ENCODE measurements at places on chromosomes 7 and 10. TPM values are rescaled to one million over a fixed set of nuclear protein-coding genes. Genes with fewer than 3 reads are reported as not detected.

Gene EEPD1
- total RNA-seq: 10.7 TPM

Gene UROS
- total RNA-seq: 39.6 TPM

Gene OR2A7
- total RNA-seq: 22.6 TPM

Gene C10orf95
- total RNA-seq: 22.3 TPM

Gene PTPRZ1
- 2.0 TPM for total RNA-seq

Gene AGR3
- 2.0 TPM for total RNA-seq

Gene PRTFDC1
- total RNA-seq: 16.7 TPM

Gene GDF2
- total RNA-seq: not detected

Gene BLNK
- 2.2 TPM for total RNA-seq

Gene NSUN5
- total RNA-seq: 24.3 TPM

Gene ADAMTS14
- not detected for total RNA-seq

Gene MYH16
- total RNA-seq: not detected

Gene CRYGN
- 0.67 TPM for total RNA-seq

DNA sequence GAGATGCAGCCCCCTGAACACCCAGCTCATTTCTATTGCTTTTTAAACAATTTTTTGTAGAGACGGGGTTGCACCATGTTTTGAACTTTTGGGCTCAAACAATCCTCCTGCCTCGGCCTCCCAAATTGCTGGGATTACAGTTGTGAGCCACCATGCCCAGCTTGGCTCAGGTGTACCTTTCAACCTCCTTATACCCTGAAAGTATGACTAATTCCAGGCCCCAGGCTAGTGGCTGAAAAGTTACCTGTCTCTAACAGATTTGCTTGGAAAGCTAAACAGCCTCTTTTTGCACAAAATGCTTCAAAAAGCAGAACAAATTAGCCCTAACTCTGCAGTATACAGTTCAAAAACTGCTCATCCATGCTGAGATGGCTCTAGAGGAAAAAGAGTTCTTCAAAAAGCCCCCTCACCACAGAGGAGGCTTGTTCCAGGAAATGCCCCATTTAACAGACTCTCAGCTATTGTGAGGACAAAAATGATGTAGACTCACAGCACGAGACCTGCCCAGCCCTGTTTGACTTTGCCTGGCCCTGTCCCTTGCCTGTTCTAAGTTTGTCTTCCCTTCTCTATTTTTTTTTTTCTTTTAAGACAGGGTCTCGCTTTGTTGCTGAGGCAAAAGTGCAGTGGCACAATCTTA, 13.4 kb upstream of the AP1S1 start:
- no peaks in the 10 kb centered on the region for H3K27me3 ChIP-seq
- H3K4me3 ChIP-seq: no peak overlapping the region
- H3K27ac ChIP-seq: no peak overlapping the region
- no peak for DNase-seq

- no peaks in the 10 kb centered on the region for H3K36me3 ChIP-seq
- peak overlapping the region; percentile 73 for H3K4me3 ChIP-seq
- no peak for DNase-seq
- peak overlapping the region; percentile 98 for H3K27ac ChIP-seq
These were observed 1.0 kb downstream of the CACNA2D1 start for GRCh38 chr7:82442492-82443035.

DNA sequence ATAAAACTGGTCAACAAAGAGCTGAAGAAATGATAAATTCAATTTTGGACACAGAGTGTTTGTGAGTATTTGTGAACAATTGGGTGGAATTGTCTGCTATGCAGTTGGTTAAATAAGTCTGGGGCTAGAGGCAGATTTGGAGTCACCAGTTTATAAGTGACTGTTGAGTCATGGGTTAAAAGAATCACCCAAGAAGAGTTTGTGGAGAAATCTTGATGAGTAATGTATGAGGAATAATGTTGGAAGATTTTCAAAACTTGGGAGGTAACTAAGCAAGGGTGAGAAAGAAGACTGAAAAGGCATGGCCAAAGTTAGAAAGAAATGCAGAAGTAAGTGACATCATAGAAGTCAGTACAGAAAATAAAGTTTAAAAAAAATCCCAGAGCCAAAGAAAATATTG, 750.7 kb downstream of the MAGI2 start:
- H3K27ac ChIP-seq: no peak overlapping the region
- no peaks in the 10 kb centered on the region for H3K36me3 ChIP-seq
- H3K27me3 ChIP-seq: no peaks in the 10 kb centered on the region
- DNase-seq: no peak

GRCh38 chr10:92729886-92730285, 40.1 kb downstream of the HHEX start:
- H3K27me3 ChIP-seq: no peaks in the 10 kb centered on the region
- no peak for DNase-seq
- no peaks in the 10 kb centered on the region for H3K36me3 ChIP-seq
- no peak overlapping the region for H3K27ac ChIP-seq
- H3K4me3 ChIP-seq: no peak overlapping the region

DNA sequence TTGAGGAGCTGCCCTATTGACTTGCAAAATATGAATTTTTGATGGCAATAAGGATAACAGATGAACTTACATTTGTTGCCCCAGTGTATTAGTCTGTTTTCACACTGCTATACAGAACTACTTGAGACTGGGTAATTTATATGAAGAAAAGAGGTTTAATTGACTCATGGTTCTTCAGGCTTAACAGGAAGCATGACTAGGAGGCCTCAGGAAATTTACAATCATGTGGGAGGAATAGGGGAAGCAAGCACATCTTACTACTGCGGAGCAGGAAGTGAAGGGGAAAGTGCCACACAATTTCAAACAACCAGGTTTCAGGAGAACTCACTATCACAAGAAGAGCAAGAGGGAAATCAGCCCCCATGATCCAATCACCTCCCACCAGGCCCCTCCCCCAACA, 57.9 kb downstream of the ZNF22 start:
- H3K4me3 ChIP-seq: no peak overlapping the region
- H3K4me1 ChIP-seq: no peaks in the 10 kb centered on the region
- H3K27ac ChIP-seq: no peak overlapping the region
- DNase-seq: no peak
- H3K27me3 ChIP-seq: no peaks in the 10 kb centered on the region
- H3K36me3 ChIP-seq: no peaks in the 10 kb centered on the region

DNA sequence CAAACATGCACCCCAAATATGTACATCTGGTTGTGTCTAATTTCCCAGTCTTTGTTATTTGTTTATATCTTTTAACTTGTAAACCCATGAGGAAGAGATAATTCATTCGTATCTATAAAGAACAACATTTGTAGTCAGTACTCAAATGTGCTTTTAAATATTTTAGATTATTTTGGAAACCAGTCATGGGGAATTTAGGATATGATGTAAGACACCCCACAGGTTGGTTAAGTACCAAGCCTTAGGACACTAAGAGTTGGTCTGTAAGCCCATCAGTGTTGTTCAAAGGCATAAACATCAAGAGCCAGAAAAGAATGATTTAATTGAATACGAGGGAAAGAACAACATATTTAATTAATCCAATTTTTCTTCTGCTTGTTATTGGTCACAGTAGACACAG, 421.1 kb upstream of the SEMA3C start:
- H3K4me1 ChIP-seq: no peaks in the 10 kb centered on the region
- no peak overlapping the region for H3K4me3 ChIP-seq
- no peak for DNase-seq
- H3K27ac ChIP-seq: no peak overlapping the region
- no peaks in the 10 kb centered on the region for H3K27me3 ChIP-seq

GRCh38 chr7:102834466-102834865, 78.3 kb upstream of the LRRC17 start:
- no peaks in the 10 kb centered on the region for H3K36me3 ChIP-seq
- H3K4me3 ChIP-seq: no peak overlapping the region
- DNase-seq: no peak

- H3K36me3 ChIP-seq: no peaks in the 10 kb centered on the region
- H3K4me3 ChIP-seq: no peak overlapping the region
- H3K4me1 ChIP-seq: no peaks in the 10 kb centered on the region
- no peaks in the 10 kb centered on the region for H3K27me3 ChIP-seq
- DNase-seq: peak; percentile 9
These were observed 111.2 kb upstream of the PTN start for GRCh38 chr7:137454767-137455166.

- H3K27ac ChIP-seq: peak overlapping the region; percentile 97
- no peak for DNase-seq
- peak overlapping the region; percentile 49 for H3K4me3 ChIP-seq
- no peaks in the 10 kb centered on the region for H3K36me3 ChIP-seq
These were observed 622 bp upstream of the P4HA1 start for GRCh38 chr10:73097305-73097670.

DNA sequence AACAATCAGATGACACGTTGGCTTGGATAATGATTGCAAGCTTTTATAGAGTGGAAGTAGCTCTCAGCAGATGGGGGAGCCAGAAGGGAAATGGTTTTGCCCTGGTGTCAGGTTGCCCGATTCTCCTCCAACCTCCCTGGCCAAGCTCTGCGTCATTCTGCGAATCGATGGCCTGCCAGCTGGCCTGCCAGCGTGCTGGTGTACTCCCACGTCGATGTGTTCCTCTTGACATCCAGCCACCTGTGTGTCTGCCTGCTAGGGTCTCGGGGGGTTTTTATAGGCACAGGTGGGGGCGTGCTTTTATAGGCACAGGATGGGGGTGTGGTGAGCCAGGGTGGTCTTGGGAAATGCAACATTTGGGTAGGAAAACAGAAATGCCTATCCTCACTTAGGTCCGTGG, 4.6 kb downstream of the NET1 start:
- no peak overlapping the region for H3K4me3 ChIP-seq
- no peak overlapping the region for H3K27ac ChIP-seq
- H3K4me1 ChIP-seq: peaks cover 1% of the 10 kb centered on the region
- H3K27me3 ChIP-seq: no peaks in the 10 kb centered on the region
- no peaks in the 10 kb centered on the region for H3K36me3 ChIP-seq

DNA sequence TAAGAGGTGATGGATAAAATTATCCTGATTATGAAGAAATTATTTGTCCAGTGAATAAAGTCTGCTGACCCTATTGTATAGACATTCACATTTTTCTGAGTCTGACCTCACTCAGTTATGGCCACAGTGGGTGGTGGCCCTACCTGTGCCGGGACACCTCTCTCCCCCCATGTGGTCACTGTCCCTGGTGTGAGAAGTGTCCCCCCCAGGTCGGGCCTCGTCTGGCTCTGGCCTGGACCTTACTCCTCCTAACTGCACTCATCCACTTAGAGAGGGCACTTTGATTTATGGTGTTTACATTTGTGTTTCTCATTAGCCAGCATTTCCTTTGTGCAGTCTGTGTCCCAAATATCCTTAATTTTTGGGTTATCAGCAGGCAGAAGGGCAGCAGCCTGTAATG, 59.6 kb upstream of the ZNF32 start:
- no peaks in the 10 kb centered on the region for H3K27me3 ChIP-seq
- no peaks in the 10 kb centered on the region for H3K36me3 ChIP-seq
- no peaks in the 10 kb centered on the region for H3K4me1 ChIP-seq
- H3K27ac ChIP-seq: no peak overlapping the region

- no peaks in the 10 kb centered on the region for H3K27me3 ChIP-seq
- peaks cover 5% of the 10 kb centered on the region for H3K4me1 ChIP-seq
- H3K4me3 ChIP-seq: no peak overlapping the region
- H3K27ac ChIP-seq: no peak overlapping the region
- no peaks in the 10 kb centered on the region for H3K36me3 ChIP-seq
These were observed 35.1 kb upstream of the AKR1C2 start for GRCh38 chr10:5038733-5039132.

GRCh38 chr7:104130726-104131125, 77.1 kb downstream of the ORC5 start:
- H3K36me3 ChIP-seq: no peaks in the 10 kb centered on the region
- DNase-seq: no peak
- no peak overlapping the region for H3K27ac ChIP-seq
- no peaks in the 10 kb centered on the region for H3K27me3 ChIP-seq
- H3K4me3 ChIP-seq: no peak overlapping the region

DNA sequence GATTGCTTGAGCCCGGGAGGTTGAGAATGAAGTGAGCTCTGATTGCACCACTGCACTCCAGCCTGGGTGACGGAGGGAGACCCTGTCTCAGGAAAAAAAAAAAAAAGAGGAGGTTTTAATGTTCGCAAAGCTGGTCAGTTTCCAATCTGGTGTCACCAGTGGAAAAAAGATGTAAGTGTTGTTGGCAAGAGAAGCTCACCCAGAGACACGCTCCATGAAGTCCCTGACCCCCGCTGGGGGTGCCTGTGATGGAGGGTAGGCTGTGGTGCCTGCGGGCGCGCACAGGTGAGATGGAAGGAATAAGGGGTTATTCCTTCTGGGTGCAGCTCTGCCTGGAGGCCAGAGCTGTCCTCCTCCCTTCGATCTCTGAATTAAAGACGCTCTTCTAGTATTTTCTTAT, 122.7 kb downstream of the CUX1 start:
- no peaks in the 10 kb centered on the region for H3K36me3 ChIP-seq
- no peak overlapping the region for H3K4me3 ChIP-seq
- DNase-seq: no peak
- H3K4me1 ChIP-seq: peaks cover 28% of the 10 kb centered on the region
- H3K27ac ChIP-seq: no peak overlapping the region
- H3K27me3 ChIP-seq: no peaks in the 10 kb centered on the region

DNA sequence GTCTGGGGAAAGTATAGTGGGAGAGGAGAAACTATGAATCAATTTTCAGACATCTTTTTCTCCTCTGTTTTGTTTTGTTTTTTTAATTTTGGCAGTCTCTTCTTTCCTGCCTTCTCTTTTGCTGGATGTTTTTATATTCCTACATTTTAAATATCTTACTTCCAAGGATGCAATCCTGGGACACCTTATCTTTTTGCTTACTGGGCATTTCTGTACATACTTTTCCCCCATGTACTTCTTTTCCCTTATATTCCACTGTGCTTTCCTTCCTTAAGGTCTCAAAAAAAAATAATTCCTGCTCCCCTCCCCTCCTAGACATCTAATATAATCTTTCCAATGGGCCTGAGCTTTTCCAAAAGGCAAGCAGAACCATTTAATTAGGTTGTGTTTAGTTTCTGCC, 701.1 kb downstream of the NRG3 start:
- no peaks in the 10 kb centered on the region for H3K36me3 ChIP-seq
- H3K4me1 ChIP-seq: no peaks in the 10 kb centered on the region
- no peak overlapping the region for H3K4me3 ChIP-seq
- no peak for DNase-seq

DNA sequence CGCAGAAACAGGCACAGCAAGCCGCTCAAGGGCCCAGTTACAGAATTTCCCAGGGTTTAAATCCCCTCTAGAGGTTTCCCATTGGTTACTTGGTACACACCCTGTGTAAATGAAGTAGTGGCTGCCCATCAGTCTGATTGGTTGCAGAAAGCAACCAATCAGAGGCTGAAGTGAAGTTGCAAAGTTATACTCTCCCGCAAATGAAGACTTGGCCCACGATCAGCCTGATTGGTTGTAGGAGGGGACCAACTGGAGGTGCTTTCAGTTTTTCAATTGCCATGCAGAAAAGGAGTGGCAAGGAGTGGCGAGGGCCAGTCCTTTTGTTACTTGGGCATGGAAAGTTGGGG, 909.2 kb upstream of the AUTS2 start:
- no peaks in the 10 kb centered on the region for H3K4me1 ChIP-seq
- no peaks in the 10 kb centered on the region for H3K36me3 ChIP-seq
